ENCODE measurements at places on chromosomes 5 and 9. TPM values are rescaled to one million over a fixed set of nuclear protein-coding genes. Genes with fewer than 3 reads are reported as not detected.

DNA sequence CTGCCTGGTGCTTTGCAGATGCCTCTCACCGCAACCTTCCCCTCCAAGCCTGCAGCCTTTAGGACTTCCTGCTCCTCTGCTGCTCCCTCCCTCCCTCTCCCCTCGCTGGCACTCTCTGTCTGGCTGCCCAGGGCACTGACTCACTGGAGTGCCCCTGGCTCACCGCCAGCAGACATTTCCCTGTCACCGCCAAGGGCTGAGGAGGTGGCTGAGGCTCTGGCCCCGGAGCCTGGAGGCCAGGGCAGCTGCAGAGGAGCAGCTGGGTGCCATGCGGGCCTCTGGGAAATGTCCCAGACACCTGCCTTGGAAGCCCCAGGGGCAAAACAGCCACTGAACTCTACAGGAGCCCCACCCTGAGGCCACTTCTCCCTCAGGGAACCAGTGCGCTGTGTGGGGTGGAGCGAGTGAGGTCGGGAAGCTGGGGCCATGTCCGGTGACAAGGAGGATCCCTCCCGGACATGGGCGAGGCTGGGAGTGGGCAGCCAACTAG lies 53.4 kb downstream of the TENT4A start:
- peak; percentile 75 for DNase-seq

GRCh38 chr9:96009690-96010472 lies 134.4 kb downstream of the ERCC6L2 start:
- DNase-seq = peak; percentile 27

DNA sequence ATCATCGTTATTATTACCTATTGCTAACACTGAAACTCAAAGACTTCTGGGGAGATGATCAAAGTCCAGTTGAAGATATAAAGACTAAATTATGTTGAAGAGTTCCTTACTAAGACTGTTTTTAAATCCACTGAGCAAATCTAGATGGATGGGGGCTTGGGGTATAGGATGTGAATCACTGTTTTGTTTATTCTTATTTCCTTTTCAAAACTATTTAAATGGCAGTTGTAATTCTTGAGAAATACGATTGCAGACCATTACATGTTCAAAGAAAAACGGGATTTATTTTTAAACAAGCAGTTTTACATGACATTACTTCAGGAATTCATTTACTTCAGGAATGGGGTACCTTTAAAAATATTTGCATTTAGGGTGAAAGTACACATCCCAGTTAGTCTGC lies 4.3 kb downstream of the RASGRF2 start:
- no peak for DNase-seq

GRCh38 chr5:104189909-104190308 lies 627.3 kb upstream of the NUDT12 start:
- no peak for DNase-seq

The SCGB3A2 gene
- total RNA-seq = not detected

DNA sequence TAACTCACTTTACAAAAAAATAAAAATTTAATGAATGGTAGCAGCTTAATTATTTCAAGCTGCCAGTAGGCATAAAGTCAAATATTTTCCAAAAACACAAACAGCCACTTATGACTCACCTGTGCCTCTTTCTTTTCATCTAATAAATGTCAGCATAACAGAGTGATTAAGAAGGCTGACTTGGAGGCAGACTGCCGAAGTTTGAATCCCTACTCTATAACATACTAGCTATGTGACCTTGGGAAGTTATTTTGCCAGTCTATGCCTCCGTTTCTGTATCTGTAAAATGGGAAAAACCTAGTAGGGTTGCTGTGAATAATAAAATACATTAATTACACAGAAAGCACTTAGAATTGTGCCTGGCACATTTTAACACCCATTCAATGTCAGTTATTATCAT lies 33.8 kb downstream of the FANCC start:
- DNase-seq = no peak

GRCh38 chr5:164207646-164208045 lies 702.2 kb downstream of the MAT2B start:
- no peak for DNase-seq

DNA sequence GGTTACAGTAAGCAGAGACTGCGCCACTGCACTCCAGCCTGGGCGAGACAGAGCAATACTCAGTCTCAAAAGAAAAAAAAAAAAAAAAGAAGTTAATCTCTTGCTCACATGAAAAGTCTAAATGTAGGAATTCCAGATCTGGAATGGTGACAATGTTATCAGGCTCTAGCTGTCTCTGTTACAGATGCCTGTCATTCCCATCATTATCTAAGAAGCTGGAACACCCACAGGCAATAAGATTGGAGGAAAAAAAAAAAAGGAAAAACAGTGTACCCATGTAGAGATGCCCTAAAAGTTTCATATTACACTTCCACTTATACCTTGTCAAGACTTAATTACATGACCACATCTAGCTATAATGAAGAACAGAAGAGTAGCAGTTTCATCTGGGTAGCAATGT lies 38.2 kb downstream of the PTBP3 start:
- no peak for DNase-seq

GRCh38 chr5:126178521-126178920 lies 244.7 kb upstream of the GRAMD2B start:
- peak; percentile 22 for DNase-seq

DNA sequence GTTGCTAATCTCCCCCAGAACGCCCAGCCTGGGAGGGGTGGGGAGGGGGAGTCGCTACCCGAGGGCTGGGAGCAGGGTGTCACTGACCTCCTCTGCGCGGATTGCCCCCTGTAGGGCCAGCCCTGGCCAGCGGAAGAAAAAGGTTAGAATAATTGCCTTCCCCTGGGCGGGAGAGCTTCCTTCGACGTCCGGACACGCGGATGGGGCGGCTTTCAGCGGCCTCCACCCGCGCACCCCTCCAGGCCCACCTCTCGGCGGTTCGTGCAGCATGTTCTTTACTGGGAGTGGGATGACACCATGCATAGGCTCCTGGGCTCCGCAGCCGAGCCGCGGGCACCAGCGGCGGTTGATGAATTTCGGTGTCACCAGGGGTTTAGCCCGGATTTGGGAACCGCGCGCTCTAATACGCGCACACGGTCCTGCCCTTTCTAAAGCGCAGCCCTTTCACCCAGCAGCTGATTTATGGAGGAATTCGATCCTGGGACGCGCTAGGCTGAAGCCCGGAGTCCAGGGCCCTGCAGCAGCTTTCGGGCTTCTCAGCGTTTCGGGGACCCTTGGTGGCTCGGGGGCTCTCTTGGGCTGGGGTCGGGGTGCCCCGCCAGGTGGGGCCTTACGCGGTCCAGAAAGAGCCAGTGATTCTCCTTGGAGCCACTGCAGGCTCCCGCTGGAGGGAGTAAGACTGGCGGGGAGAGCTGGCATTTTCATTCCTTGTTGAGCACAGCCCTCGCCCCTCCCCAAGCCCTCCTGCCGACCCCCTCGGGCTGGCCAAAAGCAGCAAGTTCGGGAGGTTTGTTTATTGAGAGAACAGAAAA lies 10.1 kb downstream of the LMX1B start:
- DNase-seq = no peak

DNA sequence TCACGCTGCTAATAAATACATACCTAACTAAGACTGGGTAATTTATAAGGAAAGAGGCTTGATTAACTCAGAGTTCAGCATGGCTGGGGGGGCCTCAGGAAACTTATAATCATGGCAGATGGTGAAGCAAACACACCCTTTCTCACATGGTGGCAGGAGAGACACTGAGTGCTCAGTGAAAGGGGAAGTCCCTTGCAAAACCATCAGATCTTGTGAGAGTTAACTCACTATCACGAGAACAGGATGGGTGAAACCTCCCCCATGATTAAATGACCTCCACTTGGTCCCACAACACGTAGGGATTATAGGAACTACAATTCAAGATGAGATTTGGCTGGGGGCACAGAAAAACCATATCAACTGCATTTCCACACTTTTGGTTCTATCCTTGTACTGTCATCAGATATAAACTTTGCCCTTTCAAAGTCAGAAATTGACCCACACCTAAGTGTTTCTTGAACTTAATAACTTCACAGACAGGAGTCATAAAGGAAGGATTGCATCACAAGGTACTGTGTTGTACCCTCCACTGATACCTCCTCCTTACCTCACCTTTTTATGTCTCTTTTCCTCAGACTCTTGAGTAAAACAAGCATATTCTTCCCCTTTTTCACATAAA lies 319.1 kb upstream of the PIK3R1 start:
- DNase-seq = no peak

DNA sequence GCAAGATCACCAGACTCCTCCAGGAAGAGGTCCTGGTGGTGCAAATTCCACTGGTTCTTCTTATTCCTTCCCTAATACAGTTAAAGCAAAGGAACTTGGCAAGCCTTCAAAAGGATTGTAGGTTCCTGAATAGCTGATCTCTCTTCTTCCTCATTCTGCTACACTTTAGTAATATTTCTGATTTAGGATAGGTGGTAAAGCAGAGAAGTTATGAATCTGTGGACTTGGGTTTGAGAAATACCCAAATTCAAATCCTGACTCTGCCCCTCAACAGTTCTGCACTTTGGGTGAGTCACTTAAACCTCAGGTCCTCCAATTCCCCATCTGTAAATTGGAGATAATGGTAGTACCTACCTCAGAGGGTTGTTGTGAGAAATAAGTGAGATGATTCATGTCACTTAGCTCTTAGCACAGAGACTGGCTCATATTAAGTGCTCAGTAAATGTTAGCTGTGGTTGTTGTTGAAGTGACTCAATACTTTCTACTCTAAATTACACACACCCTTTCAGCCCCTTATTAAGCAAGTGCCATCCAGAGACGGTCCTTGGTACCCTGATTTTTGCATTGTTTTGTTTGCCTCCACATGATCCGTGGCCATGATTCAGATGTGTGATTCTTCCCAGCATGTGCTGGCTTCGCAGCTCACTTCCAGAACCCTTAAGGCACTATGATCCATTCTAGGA lies 5.2 kb downstream of the SH3RF2 start:
- DNase-seq = no peak

DNA sequence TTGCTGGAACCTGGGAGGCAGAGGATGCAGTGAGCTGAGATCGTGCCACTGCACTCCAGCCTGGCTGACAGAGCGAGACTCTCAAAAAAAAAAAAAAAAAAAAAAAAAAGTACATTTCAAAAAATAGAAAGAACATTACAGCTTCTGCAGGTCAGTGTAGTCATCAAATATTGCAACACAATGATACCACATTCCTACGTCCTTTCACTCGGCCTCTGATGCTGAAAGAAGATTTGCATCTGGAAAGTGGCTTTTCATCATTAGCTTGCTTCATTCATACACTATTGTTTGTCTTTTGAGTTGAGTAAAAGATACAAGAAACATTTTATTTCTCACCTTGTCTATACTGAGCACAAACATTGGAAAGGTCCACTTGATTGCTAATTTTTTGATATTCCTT lies 59.6 kb upstream of the CPLANE1 start:
- DNase-seq = no peak

The DDX46 gene
- total RNA-seq = 31.9 TPM

GRCh38 chr5:39461007-39461682 lies 36.4 kb upstream of the DAB2 start:
- DNase-seq = no peak

The ZNG1F gene
- 19.8 TPM for total RNA-seq

The PDZD2 gene
- 3.9 TPM for total RNA-seq

DNA sequence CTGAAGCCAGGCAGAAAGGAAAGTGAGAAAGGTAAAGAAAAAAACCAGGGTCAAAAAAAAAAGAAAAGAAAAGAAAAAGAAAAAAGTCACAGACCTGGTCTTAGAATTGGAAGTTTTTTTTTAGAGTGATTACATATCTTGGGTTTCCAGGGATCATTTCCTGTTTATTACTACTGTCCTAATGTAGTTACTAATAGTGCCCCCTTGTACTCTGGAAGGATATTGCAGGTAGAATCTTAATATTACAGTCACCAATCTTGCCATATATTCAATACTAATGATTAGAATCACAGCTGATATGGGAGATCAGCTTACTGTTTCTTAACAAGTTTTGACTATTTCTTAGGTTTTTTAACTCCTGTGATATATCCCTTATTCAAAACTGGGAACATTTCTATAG lies 543.2 kb upstream of the CDH6 start:
- no peak for DNase-seq

- no peak for DNase-seq
Observed at GRCh38 chr5:33311893-33312292, 128.9 kb upstream of the TARS1 start.

GRCh38 chr9:137813651-137814415 lies 63.7 kb upstream of the CACNA1B start:
- no peak for DNase-seq

DNA sequence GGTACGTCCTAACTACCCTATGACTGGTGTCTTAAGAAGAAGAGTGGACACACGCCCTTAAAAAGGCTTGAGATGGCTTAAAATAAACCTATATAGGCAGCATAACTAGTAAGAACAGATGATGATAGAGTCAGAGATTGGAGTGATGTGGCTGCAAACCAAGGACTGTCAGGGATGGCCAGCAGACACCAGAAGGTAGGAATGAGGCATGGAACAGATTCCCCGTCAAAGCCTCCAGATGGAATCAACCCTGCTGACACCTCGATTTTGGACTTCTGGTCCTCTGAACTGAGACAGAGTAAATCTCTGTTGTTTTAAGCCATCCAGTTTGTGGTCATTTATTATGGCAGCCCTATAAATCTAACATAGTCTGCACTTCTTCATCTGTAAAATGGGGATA lies 7.4 kb downstream of the TMOD1 start:
- DNase-seq = no peak

DNA sequence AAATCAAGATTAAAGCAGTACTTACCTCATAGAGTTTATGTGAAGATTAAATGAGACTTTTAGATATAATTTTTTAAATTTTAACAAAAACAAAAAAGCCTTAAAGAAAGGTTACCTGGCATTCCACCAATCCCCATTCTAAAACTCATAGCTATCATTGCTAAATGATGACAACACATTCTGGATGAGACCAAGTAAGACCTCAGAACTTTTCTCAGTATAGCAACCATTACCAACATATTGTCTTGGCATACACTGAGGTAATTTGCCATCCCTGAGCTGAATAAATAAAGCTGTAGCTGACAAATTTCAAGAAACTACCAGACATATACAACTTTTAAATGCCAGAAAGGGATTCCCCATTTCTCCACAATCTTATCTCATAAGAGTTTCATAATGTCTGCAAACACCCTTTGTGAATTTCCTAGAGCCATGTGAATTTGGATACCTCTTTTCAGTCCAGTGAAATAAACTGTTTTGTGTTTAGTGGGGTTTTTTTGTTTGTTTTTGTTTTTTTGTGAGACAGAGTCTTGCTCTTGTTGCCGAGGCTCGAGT lies 29.5 kb downstream of the RANBP3L start:
- no peak for DNase-seq

GRCh38 chr5:77316871-77317661 lies 106.6 kb downstream of the PDE8B start:
- DNase-seq = no peak

- no peak for DNase-seq
Observed at GRCh38 chr5:143011585-143011984, 241.4 kb downstream of the ARHGAP26 start.

DNA sequence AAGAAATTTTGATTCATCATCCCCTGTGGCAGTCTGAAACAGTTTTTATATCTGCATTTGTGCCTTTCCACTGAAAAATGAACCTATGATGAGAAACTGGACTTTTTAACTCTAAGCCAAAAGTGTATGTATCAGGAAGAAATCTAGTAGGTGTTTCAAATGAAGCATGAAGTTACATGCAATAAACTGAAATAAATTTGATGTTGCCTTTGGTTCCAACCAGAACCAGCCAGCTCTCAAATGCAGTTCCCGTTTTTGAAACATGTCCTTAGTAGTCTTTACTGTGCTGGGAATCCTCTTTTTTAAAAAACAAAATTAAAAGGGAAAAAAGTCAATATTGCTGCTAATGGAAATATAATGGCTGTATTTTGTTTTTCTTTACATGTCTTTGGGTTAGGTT lies 43.9 kb downstream of the HACD4 start:
- no peak for DNase-seq

GRCh38 chr5:108642170-108642906 lies 105.4 kb upstream of the FER start:
- DNase-seq = peak; percentile 63

The IL13 gene
- total RNA-seq = not detected
